ENCODE measurements at places on chromosomes 3 and 15.
A peak's percentile ranks its signal among the peaks of the same experiment; 100 is the strongest.

- DNase-seq = no peak
These were observed 185.8 kb upstream of the CFAP20DC start for GRCh38 chr3:59235634-59236012.

- DNase-seq = no peak
These were observed 1398.0 kb upstream of the ALCAM start for GRCh38 chr3:103968751-103969150.

DNA sequence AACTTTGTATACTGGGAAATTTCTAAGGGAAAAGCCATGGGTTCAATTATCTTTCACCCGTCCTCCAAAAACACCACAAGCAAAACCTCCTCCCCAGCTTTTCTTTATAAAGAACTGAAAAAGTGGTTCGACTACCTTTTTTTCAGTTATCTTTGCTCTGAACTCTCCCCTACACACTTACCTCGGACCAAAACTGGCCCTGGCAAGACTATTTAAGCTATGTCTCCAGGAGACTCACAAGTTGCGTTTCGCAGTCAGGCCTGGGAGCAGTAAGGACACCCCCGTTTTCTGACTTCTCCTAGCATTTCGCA, 645 bp downstream of the COPS2 start:
- no peak for DNase-seq

- no peak for DNase-seq
These were observed 201.5 kb downstream of the SOX2 start for GRCh38 chr3:181913254-181913653.

DNA sequence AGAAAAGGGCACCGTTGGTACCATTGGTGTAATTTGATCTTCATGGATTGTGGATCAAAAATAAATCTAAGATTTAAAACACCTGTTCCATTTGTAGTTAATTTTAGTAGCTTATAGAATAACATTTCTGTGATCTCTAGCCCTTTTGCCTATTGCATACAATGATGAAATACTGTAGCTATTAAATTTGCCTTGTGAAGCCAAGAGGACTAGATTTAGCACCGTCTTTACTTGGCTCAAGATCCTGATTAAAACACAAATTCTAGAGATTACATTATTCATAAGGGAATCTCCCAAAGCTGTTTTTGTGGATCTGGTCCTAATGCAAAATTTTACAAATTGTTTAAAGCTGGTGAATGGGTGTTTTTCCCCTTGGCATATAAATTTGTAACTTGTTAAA, 8.2 kb downstream of the TBC1D23 start:
- no peak for DNase-seq

GRCh38 chr3:42070524-42070923, 20.6 kb upstream of the TRAK1 start:
- DNase-seq = no peak

DNA sequence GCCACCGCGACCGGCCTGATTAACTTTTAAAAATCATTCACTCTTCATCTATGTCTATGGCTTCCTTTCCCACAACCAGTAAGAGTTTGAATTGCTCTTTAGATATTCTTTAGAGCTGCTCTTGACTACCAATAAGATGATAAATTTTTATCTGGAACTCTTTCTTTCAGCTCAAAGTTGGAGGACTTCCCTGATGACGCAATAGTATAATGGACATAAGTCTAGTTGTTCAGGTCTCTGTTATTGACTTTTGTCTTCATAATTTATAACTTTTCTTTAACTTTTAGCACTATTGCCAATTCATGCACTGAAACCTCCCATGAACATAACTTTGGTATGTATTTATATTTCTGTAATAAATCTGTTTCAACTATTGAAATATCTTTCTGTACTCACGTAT, 61.3 kb upstream of the NLGN1 start:
- no peak for DNase-seq

- DNase-seq = no peak
These were observed 31.6 kb downstream of the CBLB start for GRCh38 chr3:105837143-105837740.

DNA sequence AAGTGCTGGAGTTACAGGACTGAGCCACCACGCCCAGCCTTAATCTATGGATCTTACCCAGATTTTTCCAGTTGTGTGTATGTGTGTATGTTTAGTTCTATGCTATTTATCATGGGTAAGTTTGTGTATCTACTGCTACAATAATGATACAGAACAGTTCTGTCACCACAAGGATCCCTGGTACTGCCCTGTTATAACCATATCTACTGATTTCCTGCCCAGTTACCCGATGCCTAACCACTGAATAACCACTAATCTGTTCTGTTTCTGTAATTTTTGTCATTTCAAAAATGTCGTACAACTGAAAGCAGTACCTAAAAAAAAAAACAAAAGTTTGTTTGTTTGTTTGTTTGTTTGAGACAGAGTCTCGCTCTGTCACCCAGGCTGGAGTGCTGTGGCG, 123.7 kb upstream of the RAP2B start:
- no peak for DNase-seq

DNA sequence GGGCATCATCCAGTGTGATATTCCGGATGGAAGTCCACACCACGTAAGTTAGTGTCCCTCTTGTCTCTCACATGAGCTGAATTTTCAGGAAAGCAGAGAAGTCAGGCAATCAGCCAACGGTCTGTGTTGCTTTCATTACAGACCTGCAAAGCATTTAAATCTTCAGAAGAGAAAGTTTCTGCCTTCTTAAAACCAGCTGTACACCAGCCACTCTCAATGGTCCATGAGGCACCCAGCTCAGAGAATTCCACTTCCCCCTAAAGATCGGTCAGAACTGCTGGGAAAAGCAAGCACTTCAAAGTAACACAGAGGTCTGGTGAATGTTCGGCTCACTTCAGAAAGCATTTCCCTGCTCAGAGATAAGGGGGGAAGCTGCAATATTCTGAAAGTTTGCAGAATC, 903.7 kb downstream of the EPHA3 start:
- no peak for DNase-seq

- DNase-seq = no peak
These were observed 151.7 kb downstream of the CHSY1 start for GRCh38 chr15:101100118-101100517.

DNA sequence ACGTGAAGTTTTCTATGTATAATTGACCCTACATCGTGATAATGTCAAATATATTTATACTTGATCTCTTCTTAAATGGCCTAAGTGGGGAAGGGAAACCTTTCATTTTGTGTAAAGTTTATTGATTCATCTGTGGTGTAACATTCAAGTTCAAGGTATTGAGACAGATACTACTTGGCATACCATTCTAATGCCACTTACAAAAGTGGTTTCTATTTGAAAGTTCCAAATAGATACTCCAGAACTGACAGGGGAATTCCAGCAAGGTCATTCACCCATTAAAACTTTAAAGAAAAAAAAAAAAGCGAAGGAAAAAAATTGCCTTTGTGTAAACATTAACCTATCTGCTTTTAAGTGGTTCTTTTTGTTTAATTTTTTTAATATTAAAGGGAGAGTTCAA, 45.3 kb upstream of the MAP3K13 start:
- DNase-seq = no peak

GRCh38 chr3:12232785-12233300, 56.0 kb upstream of the PPARG start:
- no peak for DNase-seq

DNA sequence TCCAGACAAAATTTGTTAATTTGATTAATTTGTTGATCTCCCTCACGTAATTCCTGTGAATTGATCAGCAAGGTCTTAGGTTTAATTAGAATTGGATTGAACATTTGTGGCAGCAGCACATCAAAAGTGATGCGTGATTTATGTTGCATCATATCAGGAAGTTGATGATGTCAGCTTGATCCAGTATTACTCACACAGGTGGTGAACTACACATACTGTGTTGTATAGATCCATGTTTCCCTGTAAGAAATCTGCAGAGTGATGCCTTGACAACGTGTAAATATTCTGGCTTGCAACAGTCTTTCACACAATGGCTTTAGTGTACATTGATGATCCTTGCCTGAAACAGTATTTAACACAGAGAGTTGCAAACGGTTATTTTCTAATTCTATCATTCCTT, 200.4 kb downstream of the ADAMTSL3 start:
- no peak for DNase-seq

DNA sequence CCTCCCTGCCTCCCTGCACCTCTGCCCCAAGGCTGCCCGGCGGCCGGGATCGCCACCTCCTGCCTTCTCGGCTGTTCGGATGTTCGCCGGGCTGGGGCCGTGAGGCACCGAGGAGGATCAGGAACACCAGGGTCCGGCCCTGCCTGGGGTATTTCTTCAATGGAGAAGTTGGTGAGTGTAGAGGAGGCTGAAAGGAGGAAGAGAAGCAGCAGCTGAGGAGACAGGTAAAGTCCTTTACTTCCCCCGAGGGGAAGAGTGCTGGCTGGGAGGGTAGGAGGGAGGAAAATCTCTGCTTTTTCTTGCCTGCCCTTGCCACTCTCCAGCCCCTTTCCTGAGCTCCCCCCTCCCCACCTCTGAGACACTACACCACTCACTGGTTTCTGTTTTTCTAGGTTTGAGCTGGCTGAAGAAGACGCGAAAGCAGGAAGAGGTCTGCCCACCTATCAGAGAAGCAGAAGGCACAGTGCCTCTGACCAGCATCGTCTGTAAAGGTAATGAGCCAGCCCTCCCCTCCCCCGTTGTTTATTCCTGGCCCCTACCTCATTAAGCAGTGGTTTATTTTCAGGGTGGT, 519 bp downstream of the ASB7 start:
- DNase-seq = peak; percentile 30

DNA sequence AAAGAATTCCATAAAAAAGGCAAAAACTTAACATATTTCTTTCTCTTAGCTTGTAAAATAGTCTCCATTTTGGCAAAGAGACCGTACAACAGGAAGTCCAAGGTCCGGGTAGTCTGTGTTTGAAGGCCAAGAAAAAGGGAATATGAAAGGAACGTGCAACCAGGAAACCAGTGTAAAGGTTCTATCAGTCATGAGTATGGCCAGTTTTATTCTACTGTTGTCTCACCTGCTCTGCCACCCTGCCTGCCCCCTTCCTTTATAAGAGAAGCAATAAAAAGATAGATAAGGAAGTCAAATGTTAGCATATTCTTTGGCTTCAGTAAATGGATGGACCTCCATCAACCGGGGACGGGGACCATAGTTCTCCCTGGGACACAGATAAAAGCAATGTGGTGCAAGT, 370.6 kb upstream of the ROBO2 start:
- DNase-seq = no peak

GRCh38 chr3:170703121-170703588, 117.3 kb upstream of the SLC7A14 start:
- no peak for DNase-seq

- DNase-seq = no peak
These were observed 250.5 kb downstream of the KLF13 start for GRCh38 chr15:31577108-31577507.

GRCh38 chr3:196235452-196236122, 19.3 kb downstream of the SLC51A start:
- DNase-seq = no peak

- DNase-seq = no peak
These were observed 41.6 kb upstream of the CLSTN2 start for GRCh38 chr3:139893267-139893962.

DNA sequence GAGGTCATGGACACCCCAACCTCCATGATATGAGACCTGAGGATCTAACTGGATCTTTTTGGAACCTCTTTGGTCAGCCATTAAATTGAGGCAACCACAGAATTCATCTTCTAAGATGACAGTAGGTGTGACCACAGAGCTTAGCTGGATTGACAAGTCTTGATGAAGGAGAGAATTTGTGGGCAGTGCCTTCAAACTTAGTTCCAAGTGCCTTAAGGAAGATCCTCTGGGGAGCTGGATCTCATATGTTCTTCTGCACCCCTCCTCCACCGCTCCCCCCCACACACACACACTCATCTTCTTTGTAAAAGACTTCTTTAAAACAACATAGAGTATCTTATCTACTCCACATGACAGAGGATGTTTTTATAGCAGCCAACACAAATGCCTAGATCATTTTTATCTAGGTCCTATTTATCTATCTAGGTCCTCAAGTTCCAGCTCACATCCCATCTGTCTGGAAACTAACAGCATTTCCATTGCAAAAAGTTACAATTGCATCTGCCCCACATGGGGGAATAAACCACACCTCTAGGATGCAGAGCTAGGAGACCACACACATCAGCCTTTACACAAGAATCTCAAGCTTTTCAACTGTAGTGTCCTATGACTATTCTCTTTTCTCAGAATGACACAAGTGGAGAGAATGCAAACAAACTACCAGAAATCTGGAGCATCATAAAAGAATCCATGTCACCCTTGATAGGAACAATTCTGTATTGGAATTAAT, 37.4 kb downstream of the WWTR1 start:
- DNase-seq = no peak

DNA sequence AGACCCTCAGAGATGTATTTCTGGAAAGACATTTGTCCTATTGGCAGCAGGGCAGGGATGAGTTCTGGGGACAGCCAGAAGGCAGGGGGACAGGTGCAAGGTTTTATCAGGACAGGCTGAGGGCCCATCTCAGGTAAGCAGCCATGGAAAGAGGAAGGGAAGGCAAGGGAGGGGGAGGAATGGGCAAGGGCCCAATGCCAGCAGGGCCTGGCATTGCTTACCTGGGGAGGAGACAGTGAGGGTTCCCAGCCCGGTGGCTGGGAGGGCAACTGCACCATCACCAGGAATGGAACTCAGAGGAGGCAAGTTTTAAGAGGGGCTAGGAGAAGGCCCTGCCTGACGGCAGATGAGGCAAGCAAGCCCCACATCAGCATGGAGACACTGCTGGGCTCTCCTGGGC, 3.1 kb downstream of the ARPIN start:
- DNase-seq = no peak
